ENCODE measurements at places on chromosomes 1 and 21. TPM values are rescaled to one million over a fixed set of nuclear protein-coding genes. Genes with fewer than 3 reads are reported as not detected.

DNA sequence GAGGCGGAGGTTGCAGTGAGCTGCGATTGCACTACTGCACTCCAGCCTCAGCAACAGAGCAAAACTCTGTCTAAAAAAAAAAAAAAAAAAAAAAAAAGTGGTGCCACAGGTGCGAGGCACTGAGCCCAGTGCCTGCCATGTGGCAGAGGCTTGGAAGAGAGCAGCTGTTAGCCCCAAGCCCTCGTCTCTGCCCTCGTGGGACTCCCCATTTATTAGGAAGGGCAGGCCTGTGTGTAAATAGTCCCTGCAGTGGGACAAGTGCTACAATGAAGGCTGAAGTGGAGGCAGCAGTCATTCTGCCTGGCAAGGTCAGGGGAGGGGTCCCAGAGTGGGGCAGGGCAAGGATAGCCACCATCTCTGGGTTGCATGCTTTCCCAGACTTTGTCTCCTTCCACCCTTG lies 6.5 kb downstream of the RPS6KA1 start:
- no peak for DNase-seq

Gene ATP1A2
- total RNA-seq: not detected

GRCh38 chr1:115632251-115633026 lies 9.3 kb upstream of the VANGL1 start:
- no peak for DNase-seq

GRCh38 chr1:231643071-231643934 lies 16.7 kb downstream of the DISC1 start:
- DNase-seq: no peak

Data from activated T-cell treated with anti-CD3 and anti-CD28 coated beads, Interleukin-2, amount 50 U/mL, for 72 hours (primary cell).